WERI-Rb-1 (cell line): ENCODE measurements at places on chromosomes 6 and 20.

GRCh38 chr6:36343109-36343680 is 6.5 kb upstream of the BNIP5 start:
- DNase-seq: no peak

- DNase-seq: no peak
Observed at GRCh38 chr6:22605736-22606135, 36.4 kb downstream of the HDGFL1 start.

DNA sequence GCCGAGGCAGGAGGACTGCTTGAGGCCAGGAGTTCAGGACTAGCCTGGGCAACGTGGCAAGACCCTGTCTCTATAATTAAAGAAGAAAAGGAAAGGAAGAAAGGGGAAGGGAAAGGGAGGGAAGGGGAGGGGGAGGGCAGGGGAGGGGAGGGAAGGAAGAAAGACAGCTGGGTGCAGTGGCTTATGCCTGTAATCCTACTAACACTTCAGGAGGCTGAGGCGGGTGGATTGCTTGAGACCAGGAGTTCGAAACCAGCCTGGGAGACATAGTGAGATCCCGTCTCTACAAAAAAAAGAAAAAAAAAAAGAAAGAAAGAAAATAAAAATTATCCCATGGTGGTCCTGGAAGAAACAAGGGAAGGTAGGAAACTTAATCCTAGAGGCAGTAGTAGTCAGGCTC is 33.5 kb downstream of the BCL2L1 start:
- DNase-seq: peak; percentile 34

DNA sequence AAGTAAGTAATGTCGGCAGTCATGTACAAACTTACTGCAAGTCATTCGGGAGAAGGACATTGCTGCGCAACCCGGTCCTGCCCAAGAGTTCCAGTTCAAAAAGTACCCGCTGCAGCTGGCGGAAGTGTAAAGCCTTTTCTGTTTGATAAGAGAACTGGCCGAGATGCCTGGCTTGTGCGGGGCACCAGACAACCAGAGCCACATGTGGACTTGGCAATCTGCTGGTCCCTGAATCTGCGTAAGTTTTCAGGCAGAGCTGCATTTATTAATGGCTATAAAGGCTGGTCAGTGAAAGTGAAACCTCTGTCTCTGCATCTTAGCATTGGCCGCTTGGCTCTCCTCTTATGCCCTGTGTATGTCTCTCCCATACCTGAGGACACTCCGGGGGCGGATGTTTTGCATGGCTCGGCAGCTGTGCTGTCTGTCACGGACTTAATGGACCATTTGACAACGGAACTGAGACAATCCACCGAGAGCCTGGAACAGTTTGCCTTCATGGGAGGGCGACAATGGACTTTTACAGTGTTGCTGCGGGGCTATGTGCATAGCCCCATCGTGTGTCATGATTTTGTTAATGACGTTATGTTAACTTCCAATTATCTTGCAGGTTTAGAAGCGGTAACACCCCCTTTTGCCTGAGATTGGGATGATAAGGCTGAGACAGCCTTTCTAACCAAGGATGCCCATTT is 19.8 kb upstream of the RGS17 start:
- no peak for DNase-seq

DNA sequence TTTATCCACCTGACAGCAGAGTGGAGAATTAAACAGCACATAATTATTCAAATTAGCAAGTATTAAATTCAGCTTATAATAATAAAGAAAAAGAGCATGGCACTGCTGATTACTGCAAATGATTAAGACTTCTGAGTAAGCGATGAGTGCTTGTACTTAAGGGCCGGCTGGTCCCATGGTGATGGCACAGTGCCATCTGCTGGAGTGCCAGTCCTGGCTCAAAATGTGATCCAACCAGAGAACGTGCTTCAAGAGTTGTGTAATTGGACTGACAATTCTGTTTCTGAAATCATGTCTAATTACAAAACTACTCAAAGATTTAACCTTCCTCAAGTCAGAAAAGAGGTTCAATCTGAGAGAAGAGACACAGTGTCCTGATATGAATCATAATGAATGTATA is 181.6 kb upstream of the RGS17 start:
- DNase-seq: peak; percentile 45

DNA sequence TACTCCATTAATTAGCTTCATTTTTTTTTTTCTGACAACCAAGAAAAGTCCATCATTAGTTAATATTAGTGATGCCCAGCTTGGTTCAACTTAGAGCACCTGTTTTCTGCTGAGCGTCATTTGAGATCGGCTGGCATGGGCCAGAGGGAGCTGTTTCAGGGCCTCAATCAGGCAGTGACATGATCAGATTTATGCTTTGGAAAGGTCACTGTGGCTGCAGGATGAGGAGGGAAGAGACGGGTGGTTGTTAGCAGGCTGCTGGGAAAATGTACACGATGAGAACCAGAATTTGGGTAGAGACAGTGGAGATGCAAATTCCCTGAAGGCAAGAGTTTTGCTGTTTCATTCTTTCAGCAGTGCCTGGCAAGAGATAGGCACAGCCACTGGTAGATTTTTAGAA is 4.4 kb upstream of the STX16 start:
- no peak for DNase-seq

DNA sequence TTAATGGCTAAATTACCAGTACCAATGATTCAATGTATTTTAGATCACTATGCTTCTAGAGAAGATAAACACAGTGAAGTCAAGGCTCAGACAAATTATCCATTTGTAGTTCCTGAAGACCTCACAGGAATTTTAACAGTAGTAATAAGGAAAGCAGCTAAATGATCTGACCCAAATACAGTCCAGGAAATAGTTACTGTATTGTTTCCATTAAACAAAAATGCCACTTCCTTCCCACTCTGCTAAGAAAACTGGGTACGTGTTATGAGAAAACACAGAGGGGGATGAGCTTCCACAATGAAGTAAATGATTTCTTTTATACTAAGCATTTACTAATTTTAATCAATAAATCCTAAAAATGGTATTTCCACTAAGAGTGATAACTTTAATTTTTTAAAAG is 127.9 kb downstream of the CDK19 start:
- DNase-seq: no peak

GRCh38 chr6:42417641-42418112 is 34.0 kb downstream of the TRERF1 start:
- DNase-seq: no peak

DNA sequence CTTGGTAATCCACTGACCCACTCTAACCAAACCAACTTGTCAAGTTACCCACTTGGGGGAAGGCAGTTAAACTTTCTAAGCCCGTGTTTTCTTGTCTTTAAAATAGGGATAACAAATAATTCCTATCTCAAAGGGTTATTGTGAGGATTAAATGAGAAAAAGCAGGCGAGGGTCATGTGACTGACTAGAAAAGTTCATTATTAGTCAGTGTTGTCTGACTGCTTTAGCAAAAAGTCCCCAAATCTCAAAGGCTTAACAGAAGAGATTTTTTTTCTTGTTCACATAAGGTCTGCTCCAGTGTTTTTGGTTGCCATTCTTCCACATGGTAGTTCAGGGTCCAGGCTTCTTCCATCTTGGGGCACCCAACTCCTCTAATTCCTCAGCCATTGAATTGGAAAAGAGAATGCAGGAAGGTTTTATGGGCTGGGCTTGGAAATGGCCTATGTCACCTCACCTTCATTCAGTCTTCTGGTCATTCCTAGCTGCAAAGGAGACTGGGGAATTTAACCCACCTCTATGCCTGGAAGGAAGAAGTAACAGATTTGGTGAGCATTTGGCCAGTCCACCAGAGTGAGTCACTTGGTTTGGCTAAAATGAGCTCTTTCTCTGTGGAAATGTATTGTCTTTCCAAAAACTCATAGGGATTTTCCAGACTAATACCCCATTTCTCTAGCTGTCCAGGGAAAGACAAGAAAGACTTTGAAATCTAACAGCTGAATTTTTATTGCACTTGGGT is 77.0 kb downstream of the CAP2 start:
- DNase-seq: no peak

DNA sequence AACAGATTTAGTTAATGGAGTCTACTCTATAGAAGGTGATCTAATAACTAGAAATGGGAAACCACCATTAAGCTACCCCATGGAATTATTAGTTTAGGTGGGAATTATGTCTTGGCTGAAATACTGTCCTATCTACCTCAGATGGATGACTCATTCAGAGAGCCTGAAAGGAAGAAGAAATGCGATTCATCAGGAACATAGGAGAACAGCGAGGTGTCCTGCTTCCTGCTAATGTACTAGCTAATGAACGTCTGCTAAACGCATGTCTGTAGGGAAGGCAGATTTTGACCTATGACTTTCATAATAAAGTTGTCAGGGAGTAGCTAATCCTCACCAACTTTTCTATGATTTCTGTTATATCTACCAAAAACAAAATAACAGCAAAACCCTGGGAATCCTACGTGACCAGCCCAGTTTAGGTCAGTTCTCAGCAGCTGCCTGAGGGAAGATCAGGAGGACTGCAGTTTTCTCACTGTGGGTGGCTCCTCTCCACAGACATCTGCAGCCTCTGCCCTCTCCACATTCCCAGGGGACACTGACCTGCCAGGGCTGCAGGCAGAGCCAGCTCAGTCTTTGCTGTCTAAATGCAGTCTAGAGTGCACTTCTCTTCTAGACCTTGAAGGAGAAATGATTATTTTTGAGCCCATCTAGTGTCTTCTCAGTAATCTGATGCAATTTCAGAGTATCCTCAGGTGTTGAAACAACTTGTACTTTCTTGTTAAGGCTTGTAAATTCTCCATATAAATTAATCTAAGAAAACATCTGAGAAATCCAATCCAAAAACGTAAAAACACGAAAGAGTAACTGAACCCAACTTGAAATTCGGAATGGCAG is 18.1 kb upstream of the SFT2D1 start:
- DNase-seq: no peak

GRCh38 chr6:101279410-101279809 is 114.1 kb upstream of the GRIK2 start:
- no peak for DNase-seq

- DNase-seq: no peak
Observed at GRCh38 chr20:21191839-21192238, 66.0 kb downstream of the KIZ start.

- DNase-seq: no peak
Observed at GRCh38 chr20:57808264-57809070, 98.7 kb upstream of the PMEPA1 start.

GRCh38 chr6:133610227-133610840 is 278.6 kb upstream of the TCF21 start:
- no peak for DNase-seq

- DNase-seq: no peak
Observed at GRCh38 chr6:109714166-109714565, 23.1 kb downstream of the FIG4 start.

DNA sequence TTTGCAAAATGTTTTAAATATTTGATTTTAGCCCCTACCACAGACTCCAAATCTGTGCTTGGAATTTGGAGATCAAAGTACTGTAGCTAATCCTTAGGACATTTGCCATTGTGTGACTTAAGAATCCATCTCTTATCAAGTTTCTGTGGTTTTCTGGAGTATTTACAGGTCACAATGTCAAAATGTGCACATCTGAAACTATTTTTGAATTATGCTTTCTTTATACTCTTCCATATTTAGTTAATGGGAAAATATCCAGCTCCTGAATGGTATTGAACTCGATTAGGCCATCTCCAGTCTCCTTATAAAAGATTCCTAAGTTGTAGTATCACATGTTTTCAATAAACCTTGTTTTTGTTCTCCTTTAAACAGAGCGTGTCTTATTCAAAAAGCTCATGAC is 162.5 kb downstream of the KHDC1L start:
- no peak for DNase-seq

DNA sequence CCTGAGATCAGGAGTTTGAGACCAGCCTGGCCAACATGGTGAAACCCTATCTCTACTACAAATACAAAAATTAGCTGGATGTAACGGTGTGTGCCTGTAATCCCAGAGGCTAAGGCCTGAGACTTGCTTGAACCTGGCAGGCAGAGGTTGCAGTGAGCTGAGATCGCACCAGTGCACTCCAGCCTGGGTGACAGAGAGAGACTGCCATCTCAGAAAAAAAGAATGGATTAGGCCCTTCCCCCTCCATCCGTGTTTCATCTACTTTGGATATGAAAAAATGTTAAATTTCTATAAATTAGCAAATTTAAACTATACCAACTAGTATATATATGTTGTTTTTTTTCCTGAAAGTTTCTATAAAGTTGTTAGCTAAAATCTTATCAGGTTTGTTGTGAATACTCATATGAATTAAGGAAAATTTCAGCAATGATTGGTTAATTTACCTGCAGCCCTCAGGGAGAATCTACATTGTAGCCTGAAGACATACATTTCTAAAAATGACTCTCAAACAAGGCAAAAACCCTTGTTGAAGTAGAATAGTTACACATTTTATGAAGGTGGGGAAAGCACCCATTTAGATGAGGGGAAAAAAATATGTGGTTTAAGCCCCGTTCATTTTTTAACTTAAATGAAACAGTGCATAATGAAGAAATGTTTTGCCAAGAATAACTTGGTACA is 120.9 kb downstream of the TIAM2 start:
- no peak for DNase-seq

DNA sequence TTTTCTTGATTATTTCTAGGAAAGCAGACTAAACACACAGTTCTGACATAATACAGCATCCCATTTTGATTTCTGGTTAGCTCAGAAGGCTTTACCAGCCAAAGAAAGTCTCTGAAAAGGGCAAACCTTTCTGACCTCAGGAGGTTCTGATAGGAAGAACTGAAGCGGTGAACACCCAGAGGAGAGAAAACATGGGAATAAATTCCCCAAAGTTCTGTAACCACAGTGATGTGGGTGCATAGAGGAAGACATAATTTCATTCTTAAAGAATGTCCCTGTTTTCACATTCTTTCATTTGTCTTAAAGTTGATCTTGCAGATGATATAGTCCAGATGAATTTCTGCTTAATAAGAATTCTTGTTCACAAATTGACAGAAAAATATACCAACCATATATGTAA is 60.3 kb downstream of the RSPO3 start:
- DNase-seq: no peak

DNA sequence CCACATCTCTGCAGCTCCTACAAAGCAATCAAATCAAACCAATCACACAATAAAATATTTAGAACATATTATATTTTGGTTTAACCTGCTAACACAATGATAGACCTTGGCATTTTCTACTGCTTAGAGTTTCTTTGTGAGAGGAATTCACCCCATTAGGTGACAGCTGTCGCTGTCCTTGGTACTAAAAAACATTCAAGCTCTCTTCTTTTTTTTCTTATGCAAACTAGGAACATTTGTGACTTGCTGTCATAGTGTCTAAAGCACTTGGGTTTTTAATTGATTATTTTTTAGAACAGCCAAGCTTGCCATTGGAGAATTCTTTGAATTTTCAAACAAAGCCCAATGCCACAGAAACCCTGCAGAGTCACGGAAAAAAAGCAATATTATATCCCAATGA is 46.4 kb downstream of the CNR1 start:
- DNase-seq: no peak

DNA sequence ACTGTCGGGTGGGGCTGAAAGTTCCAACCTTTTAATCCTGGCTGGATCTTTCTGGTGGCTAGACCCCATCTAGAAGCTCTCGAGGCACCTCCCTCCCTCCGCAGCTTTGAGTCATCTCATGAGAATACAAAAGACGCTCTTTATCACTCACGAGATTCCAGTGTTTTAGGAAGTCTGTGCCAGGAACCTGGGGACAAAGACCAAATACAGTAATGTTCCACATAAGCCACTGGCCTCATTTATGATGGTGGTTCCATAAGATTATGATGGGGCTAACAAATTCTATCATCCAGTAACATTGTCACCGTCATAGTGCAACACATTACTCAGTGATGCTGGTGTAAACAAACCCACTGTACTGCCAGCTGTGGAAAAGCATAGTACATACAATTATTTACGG is 48.7 kb downstream of the NCOA7 start:
- DNase-seq: no peak
